ENCODE measurements at places on chromosomes 3 and 15.

GRCh38 chr3:3848923-3849275 lies 49.7 kb downstream of the LRRN1 start:
- DNase-seq = no peak

GRCh38 chr3:177015881-177016280 lies 181.4 kb downstream of the TBL1XR1 start:
- no peak for DNase-seq

DNA sequence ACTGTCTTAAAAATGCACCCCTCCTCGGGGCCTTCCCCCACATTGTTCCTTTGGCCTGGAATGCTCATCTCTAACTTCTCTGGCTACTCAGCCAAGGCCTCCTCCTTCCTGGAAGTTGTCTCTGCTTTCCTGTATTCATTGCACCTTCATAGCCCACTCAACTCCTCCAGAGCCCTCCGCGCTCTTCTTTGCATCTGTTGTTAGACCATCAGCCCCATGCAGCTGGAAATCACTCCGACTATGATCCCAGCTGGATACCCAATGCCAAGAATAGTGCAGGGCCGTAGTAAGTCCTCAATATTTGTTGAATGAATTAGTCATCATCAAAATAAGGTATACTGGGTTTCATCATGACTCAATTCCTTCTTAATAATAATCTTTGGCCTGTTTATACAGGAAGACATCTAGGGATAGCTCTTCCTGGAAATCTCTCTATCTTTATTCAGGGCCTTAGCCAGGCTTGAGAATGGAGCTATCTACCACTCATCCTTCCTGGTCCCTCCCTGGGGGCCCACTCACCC lies 112.7 kb downstream of the SYNPR start:
- no peak for DNase-seq

- DNase-seq = no peak
Measured at GRCh38 chr3:43542328-43543043, 79.3 kb downstream of the ANO10 start.

DNA sequence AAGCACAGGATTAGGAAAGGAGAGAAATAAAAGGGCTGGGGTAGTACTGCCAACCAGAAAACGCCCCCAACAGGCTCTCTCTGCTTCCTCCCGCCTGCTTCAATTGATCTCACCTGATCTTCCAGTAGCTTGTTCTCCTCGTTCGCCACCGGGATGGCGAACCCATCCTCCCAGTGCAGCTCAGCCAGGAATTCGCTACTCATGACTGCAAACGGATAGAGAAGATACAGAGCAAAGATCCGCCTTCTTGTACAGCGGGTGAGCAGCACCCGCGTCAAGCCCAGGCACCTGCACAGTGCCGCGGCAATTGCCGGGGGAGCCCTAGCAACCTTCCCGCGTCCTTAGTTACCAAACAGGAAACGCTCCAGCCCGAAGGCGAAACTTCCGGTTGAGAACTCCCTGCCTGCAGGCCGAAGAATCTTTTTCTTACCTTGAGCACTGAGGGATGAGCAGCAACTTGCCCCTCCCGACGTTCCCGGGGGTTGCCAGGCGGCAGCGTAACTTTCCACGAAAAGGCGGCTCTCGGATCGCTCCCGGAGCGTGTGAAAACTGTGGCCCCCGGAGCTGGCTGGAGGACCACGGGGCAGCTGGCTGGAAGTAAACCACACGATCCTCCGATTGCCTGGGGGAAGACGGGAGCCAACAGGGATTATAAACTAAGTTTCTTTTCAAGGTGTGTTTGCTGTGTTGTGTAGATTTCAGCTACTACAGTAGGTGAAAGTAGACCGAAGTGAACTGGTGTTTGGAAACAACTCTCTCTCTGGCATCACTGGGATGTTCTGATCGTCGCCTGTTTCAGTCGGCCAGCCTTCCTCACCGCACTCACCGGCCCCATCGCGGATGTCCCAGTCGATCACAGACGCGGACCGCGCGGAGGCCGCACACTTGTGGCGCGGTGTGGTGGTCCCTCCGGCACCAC lies at the start of gene CCDC39:
Gene CCDC39 (minus strand): TSS at position 312 of the 919 bp plus-strand sequence. CDS start 109 bp downstream, at position 203.
- no peak for DNase-seq

DNA sequence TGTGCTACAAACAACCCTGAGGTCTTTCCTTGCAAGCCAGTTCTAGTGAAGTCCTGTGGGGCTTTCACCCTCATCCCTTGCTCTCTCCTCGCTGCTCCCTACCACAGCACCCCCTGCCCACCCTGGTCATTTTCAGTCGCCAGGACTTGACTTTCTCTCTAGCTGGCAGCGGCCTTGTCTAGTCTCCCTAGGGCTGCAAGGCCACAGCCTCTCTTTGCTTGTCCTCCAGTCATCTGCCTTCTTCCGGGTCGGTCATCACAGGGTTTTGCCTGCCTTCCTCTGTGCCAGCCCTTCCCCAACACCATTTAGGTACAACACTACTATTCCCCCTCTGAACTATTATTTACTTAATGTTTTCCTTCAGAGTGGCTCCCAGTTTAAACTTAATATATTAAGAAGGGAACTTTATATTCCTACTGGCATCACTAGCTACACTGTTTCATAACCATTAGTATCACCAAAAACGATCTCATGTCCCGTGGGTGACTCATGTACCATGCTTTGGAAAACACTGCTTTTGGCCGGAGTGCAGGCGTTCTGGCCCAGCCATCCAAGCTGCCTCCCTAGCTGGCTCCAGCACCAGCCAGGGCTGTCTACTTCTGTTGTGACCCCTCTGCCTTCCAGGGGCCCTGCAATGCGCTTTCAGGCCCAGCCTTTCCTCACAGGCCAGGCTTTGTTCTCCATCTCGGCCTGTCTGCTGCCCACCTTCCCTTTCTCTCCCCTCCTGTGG lies 21.4 kb downstream of the FAH start:
- no peak for DNase-seq

DNA sequence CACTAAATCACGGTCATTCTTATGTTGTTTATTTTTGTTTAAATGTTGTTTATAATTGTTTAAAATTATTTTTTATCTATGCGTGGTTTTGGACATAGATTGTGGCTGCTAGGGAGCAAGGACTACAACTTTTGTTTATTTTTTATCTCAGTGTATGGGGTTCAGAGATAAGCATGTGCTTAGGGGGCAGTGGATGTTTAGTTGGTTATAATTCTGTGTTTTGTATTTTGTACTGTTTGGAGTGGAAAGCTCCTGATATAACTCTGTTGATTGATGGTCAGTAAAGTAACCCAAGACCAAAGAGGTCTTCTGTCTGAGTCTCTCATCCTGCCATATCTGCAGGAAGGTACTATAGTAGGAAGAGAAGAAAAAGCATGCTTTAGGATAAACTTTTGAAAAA lies 36.5 kb upstream of the NPHP3 start:
- DNase-seq = no peak

DNA sequence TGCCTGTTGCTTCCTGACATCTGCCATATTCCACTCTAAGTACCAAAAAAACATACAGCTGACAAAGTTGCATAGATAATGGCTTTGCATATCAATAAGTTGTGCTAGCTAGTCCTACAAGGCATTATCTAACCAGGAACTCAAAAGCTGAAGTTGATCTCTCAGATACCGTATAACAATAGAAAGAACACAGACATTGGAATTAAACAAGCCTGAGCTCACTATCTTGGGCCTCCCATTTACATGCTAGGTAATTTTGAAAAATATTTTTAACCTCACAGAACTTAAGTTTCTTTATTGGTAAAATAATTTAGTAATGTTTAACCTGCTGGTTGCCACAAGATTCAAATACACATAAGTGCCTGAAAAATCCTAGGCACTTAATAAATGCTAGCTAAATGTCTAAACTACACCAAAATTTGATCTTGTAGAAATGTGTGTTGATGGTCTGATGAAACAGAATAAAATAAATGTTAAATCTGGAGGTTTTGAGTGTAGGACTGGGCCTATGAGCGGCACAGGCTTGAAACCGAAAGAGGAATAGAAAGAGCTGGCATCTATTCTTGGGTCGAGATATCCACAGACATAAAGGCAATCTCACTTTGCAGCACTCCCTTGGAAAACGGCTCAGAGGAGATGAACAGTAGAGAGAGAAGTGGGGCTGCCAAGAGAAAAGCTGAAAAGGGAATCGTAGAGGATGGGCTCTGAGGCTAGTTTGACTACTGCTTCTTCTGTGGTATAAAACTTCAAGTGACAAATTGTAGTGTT lies 29.9 kb upstream of the TTC14 start:
- DNase-seq = no peak

DNA sequence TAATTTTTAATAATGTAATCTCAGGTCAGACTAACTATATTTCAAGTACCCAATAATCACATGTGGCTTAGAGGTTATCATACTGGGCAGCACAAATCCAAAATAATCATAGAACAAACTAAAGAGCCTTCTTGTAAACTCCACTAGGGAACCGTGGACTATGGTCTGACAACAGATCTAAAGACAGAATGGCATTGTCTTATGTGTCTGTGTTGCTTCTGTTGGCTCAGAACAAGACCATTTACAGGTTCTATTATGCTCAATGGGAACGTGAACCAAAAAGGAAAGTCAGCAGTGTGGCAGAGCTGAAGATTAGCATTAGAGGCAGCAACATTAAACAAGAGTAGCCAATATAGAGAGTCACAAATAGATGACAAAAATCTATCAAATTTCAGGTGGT lies 74.9 kb downstream of the ETFA start:
- no peak for DNase-seq

GRCh38 chr3:39147711-39148434 lies 5.5 kb downstream of the CSRNP1 start:
- DNase-seq = no peak

- no peak for DNase-seq
Measured at GRCh38 chr3:149352556-149352955, 19.1 kb upstream of the TM4SF18 start.
